ENCODE measurements at places on chromosomes 13 and 19.

- no peak for DNase-seq
Measured at GRCh38 chr19:19205416-19206410, 2.5 kb upstream of the NR2C2AP start.

DNA sequence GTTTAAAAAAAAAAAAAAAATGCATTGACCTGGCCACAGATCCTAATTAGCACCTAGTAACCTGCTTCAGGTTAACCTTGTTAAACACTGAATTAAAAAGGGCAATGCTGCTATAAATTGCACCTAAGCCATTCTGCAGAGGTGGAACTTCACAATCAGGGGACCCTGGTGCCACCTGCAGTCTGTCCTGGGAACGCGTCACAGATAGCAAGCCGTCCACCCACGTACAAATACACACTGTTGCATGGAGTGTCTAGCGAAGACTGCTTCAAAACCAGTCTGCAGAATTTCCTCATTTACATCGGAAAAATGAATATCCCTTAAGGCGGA lies 169.3 kb downstream of the COL4A1 start:
- DNase-seq = peak; percentile 14

GRCh38 chr19:33638167-33639034 lies 16.6 kb downstream of the CHST8 start:
- DNase-seq = no peak

DNA sequence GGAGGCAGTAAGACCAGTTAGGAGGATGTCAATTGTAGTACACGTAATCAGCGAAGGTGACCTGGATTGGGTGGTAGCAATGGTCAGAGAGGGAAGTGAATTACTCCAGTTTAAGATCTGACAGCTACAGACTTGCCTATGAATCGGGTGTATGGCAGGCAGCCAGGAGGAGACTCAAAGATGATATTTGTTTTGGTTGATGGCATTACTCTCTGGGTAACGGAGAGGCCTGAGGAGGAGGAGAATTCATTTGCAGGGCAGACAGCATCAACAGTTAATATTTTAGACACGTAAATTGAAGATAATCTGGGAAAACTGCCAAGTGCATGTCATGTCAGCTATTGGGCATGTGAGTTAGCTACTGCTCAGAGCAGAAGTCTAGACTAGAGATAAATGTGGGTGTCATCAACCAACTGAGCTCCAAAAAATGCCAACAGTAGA lies 109.2 kb downstream of the SGCG start:
- DNase-seq = no peak

- DNase-seq = no peak
Measured at GRCh38 chr13:112782429-112783010, 92.7 kb downstream of the ATP11A start.

- no peak for DNase-seq
Measured at GRCh38 chr19:1467490-1468273, 11.3 kb downstream of the C19orf25 start.

GRCh38 chr19:45876411-45877197 lies 9.3 kb downstream of the IRF2BP1 start:
- DNase-seq = peak; percentile 49

DNA sequence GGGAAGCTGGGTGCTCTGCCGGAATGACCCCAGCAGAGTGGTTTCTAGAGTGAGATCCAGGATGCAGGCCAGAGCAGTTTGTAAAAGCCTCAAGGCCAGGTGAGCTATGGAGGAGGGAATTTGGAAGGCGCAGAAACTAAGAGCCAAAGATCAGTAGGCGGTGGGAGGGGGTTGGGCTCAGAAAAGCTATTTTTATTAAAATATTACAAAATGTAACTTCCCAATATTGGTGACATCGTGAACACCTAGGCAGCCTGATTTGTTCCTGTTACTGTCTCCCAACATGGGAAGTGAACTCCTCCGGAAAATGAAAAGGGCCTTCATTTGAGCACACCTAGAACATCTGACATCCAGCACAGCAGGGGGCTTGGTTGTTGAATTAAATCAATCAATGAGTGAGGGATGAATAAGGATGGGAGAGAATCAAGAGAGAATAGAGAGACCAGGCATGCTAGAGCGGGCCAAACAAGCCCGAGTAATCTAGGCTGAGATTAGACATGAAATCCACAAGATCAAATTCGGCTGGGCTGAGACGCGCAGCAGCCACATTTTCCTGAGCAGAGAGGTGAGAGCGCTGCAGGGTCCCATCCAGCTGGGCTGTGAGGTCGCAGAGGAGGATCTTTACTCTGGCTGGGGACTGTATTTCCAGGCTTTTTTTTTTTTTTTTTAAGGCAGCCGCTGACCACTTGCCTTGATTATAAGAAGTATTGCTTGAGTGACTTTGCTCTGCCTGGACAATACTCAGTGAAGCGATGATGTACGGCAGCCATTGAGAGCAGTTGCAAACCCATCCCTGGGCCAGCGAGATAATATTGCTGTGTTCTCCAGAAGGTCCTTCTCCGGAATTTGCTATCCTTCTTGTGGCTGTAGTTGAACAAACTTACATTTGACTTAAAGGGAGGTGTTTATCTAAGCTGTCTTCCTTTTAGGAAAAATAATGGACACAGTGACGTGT lies 178.0 kb upstream of the KL start:
- DNase-seq = no peak

GRCh38 chr19:32010071-32010470 lies 335.3 kb upstream of the ZNF507 start:
- no peak for DNase-seq

DNA sequence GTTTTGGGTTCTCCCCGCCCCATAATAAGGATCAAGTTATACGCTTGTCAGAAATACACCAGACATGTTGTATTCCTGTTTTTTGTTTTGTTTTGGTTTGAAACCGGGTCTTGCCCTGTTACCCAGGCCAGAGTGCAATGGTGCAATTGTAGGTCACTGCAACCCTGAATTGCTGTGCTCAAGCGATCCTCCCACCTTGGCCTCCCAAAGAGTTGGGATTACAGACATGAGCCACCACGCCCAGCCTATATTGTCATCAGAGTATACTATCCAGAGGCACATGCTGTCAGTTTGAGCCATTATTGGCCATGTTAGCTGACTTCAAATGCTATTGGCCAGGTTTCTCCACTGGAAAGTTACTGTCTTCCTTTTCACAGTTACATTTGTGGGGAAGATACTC lies 9.8 kb downstream of the SAFB start:
- no peak for DNase-seq

DNA sequence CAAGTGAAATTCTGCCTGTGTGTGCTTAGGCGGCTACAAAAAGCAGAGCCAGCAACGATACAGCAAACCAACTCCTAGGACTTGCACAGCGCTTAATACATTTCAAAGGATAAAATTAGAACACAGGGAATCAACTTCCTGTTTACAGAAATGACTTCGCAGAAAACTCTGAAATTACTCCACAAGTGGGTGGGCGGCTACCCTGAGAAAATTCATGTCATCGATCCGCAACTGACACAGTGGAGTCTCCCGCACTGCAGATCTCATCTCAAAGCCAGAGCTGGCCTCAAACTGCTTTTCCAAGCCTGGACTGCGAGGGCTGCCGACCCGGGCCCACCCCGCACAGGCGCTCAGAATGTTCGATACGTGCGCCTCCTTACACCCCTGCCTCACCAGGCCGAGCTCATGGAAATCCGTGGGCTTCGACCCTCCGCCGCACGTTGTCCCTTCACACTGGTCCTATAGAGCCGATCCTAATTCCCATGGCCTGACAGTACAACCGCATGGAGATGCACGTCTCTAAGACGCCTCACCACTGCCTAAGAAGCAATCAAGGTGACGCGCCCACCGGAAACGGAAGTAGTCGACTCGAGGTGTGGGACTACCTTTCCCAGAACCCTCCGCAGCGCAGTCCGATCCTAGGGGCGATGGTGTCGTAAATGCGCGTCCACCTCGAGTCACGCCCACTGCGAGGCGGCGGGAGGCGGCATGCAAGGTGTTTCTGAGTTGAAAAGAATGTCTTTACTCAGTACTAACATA lies at the start of gene ZNF229:
Gene ZNF229, minus strand, starts transcription at position 557 of the 759 bp plus-strand sequence. CDS start 5,625 bp downstream, outside the sequence.
- DNase-seq = peak; percentile 70

GRCh38 chr13:36445891-36446351 lies 13.6 kb downstream of the CCNA1 start:
- no peak for DNase-seq

- no peak for DNase-seq
Measured at GRCh38 chr13:52846567-52847321, 1.7 kb downstream of the PCDH8 start.

DNA sequence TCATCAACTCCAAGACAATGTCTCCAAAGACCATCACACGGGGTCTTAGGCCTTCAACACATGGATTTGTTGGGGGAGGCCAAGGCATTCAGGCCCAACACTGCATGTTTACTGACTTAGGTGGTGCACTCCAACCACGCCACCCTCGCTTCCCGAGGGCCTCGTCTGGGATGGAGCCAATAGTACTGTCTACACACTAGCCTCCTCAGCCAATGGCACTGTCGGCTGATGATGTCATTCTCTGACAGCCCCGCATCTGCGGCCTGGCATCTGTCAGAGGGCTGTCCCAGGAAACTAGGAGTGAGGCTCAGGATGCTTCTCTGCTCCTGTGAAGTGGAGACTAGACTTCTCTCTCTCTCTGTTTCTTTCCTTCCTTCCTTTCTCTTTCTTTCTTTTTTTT lies 96.6 kb downstream of the TEX26 start:
- DNase-seq = no peak

GRCh38 chr13:30873499-30873898 lies 32.6 kb upstream of the MEDAG start:
- no peak for DNase-seq

DNA sequence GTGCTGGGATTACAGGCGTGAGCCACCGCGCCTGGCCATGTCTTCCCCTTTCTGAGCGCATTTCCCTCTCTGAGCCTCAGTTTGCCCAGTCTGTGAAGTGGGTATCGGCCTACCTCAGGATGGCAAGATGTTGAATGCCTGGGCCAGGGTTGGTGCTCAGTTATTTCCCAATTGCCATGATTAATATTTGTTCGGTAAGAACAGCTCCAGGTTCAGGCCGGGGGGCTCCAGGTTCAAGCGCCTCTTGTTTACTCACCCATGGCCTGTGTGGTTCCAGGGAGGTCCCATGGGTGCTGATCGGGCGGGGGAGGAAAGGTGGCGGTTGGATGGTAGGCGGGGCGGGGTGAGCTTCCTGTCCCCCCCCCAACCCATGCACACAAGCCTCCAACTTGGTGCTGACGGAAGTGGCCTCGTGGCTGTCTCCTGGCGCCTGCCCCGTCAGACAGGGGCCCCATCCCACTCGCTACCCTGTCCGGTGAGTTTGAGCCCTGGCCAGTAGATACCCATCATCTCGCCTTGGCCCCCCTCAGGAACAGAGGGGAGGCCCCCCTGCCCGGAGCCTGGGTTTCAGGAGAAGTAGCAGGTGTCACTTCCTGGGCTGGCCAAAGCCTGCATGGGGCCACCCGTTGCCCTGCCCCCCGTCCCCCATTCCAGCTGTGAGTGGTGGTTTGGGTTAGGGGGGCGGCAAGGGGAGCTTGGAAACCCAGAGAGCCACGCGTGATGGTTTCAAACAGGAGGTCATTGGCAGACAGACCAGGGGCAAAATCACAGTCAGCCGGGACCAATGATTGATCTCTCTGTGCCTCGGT lies at the start of gene FCHO1:
Gene FCHO1, plus strand, starts transcription at position 375 of the 809 bp plus-strand sequence. CDS start 3,688 bp downstream, outside the sequence.
- DNase-seq = peak; percentile 85

GRCh38 chr19:15374796-15375440 lies 4.7 kb downstream of the AKAP8 start:
- no peak for DNase-seq

DNA sequence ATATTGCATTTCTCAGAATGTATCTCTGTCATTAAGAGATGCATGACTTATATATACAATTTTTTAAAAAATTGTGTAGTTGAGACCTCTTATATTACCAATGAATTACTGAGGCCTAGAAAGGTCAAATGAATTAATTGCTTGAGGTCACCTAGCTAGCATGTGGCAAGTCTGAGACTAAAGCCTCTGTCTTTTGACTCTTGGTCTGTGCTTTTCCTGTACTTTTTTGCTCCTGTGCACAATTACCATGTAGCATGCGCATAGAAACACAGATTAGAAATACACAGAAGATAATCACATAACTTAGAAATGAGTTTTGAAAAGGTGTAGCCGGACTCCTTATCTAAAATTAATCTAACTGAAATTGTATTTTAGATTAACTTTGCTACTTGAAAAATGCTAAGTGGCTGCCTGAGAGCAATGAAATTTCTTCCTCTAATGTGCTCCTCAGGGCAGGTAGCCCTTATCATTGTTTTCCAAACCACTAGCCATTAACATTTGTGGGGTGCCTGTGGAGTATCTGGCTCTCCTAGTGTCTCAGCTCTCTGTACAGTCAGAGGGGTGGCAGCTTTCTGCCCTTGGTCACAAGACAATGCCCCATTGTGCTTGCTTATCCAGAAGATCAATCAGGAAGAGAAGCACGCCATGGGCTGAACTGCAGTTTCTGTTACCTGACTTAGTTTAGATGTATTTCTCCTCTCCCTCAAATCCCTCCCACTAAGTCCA lies 119.6 kb downstream of the RFC3 start:
- no peak for DNase-seq

- no peak for DNase-seq
Measured at GRCh38 chr13:46303742-46304385, 83.2 kb downstream of the RUBCNL start.

DNA sequence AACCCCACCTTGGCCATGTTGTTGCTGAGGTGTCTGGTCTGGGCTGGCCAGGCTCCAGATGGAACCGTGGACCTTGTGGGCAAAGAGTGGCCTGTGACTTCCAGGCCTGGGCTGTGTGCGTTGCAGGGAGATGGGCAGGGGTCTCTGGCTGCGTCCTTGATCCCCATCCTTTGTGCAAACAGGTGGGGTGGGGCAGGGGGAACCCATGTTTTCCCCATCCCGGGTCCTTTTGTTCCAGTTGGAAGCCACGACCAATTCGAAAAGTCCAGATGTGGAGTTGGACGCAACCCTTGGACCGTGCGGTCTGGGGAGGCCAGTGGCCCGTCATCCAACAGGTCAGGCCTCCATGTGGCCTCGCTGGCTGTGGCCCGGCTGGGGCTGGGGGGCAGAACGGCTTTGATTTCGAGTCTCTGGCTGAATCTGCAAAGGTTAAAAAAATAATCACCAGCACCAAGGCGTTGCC lies 13.1 kb upstream of the COMP start:
- DNase-seq = no peak

GRCh38 chr13:31012655-31013024 lies 80.2 kb downstream of the TEX26 start:
- no peak for DNase-seq

DNA sequence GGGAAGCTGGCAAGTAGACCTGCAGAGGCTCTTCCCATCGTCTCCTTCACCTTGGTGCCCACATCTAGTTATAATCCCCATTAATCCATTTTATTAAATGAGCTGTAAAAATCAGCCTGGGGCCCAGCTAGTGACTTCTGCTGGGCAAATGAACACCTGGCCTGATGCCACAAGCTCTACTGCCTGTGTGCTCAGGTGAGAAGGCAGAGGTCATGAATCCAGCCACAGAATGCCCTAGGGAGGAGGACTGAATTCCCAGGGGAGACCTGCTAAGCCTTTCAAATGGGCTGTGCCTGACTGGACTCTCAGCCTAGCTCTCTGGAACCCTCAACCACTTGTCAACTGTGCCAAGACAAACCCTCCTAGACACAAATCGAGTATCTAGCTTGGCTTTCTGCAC lies 74.0 kb downstream of the PDS5B start:
- no peak for DNase-seq

Measured in stimulated activated CD4-positive, alpha-beta T cell treated with anti-CD3 and anti-CD28 coated beads, Interleukin-4, amount 100 ng/mL, for 24 hours (primary cell).